ENCODE measurements at places on chromosomes 2 and 18.
A peak's percentile ranks its signal among the peaks of the same experiment; 100 is the strongest.

DNA sequence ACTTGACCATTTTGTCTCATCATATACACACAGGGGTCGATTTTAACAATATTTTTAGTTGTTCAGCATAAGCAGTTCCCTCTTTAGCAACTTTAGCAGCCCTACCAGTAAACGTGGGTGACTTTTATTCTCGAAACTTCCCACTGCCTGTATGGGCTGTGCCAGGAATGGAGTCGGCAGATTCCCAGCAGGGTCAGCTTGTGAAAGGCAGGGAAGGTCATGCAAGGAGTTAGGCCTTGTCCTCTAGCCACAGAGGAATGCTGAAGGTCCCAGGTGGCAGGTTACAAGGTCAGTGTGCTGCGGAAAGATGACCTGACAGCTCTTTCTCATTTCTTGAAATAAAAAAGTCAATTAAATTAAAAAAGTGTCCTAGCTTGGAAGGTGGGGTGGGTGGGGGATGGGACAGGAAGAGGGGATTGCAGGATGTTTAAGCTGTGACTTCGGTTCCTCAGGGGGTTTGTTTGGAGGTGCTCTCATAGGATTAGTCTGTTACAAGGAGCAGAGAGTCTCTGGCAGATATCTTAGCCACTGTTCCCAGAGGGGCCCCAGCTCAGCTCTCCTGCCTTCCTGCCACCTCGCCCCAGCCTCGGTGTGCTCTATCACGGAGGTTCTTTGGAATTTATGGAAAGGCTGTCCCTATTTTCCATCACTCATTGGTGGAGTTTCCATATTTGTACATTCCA lies 21.4 kb downstream of the DRC1 start:
- DNase-seq: no peak

- DNase-seq: no peak
These were observed 96.1 kb downstream of the MAP2 start for GRCh38 chr2:209519906-209520305.

- DNase-seq: peak; percentile 60
These were observed 219.8 kb upstream of the SPHKAP start for GRCh38 chr2:228401065-228401912.

GRCh38 chr2:176464886-176465564 lies 195.8 kb downstream of the MTX2 start:
- DNase-seq: no peak

DNA sequence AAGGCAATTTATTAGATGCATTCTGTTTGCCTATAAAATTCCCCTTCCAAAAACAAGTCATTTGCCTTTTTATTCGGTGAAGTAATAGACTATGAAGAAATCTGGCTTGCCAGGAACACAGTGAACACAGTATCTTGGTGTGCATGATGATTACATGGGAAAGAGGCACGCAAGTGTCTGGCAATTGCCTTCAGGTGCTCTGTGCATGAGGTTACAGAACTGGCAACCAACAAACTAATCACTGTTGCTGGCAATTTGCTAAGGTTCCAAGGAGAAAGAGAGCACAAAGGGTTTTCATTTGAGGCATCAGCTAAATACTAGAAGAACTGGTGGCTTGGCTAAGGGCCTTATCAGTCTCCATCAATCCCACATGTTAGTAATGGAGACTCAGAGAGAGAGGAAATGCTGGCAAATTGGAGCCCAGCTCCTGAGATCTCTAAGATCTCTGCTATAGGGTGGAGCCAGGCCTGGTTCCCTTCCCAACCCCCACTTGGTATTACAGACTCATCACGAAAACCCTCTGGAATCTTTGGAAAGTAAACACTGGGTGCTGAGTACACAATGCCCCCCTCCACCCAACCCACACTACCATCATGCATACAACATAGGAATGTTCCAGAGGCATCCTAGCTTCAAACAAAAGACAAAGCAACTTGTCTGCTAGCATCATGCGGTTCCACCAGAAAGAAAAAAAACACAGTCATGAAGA lies 10.4 kb downstream of the RNF152 start:
- DNase-seq: no peak

GRCh38 chr2:45145073-45145899 lies 136.0 kb upstream of the SIX2 start:
- no peak for DNase-seq

GRCh38 chr2:145288650-145289496 lies 769.0 kb upstream of the ZEB2 start:
- DNase-seq: no peak

DNA sequence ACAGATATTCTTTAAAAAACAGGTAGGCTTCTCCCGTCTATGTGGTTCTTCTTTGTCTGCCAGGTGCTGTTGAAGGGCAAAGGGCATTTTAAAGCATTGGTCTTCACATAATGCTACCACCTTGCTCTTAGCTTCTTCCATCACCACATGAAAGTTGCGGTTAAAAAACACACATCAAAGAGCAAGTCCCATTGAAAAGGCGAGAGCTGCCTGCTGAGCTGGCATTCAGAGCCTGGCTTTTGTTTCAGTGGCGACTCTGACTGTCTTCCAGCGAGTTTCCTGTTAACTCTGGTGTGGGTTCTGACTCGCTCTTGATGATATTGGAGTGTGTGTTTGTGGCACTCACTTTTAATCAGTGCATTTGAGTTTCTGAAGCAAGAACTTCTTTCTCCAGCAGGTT lies 624.9 kb upstream of the FANCL start:
- no peak for DNase-seq

DNA sequence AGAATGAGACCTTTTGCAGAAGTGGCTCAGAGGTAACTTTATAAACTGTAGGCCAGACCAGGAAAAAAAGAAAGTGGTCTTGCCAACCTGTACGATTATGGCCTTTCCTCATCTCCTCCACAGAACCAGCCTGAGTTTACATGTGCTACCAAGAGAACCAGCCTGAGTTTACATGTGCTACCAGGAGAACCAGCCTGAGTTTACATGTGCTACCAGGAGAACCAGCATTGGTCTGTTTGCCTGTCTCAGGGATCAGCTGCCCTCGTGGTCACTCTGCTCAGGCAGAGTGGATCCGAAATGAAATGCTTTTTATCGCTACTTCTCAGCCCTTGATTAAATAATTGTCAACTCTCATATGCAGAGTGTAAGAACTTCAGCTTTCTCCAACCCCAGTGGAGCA lies 209.9 kb downstream of the SUCLG1 start:
- no peak for DNase-seq
